ENCODE measurements at places on chromosomes 5 and 9.

GRCh38 chr5:4815002-4815401 lies 325.1 kb upstream of the ADAMTS16 start:
- no peak for DNase-seq

- DNase-seq: no peak
Observed at GRCh38 chr5:179169836-179170235, 109.7 kb downstream of the ZNF354C start.

DNA sequence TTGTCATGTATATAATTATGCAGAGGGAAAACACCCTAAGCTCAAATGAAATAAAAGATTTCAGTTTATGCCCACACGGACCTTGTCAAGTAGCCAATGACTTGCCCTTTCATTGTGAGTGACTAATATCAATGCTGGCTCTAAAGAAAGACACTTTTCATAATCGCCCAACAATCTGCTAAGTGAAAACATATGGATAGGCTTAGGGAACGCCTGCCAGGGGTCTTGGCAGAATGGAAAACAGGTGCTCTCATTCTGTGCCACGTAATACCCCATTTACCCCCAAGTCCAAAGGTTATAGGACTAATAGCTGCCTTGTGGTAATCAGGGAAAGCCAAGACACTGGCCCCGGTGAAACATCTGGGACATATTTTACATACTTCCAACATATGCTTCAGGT lies 157.7 kb downstream of the SLF1 start:
- no peak for DNase-seq

DNA sequence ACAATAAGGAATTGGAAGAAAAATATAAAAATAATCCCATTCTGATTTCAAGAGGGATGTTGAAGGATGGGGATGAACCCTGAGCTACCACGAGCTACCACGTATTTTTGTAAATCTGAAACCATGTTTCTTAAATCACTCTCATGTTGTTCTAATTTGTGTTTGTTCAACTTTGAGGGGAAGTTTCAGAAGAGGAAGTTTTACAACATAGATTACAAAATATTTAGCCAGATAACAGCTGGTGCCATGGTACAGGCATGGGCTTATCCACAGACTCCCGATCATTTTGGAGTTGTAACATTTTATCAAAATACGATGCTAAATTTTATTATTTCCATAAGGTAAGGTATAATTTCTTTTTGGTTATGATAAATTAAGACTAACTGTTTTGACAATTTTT lies 15.2 kb downstream of the CCDC125 start:
- DNase-seq: no peak

DNA sequence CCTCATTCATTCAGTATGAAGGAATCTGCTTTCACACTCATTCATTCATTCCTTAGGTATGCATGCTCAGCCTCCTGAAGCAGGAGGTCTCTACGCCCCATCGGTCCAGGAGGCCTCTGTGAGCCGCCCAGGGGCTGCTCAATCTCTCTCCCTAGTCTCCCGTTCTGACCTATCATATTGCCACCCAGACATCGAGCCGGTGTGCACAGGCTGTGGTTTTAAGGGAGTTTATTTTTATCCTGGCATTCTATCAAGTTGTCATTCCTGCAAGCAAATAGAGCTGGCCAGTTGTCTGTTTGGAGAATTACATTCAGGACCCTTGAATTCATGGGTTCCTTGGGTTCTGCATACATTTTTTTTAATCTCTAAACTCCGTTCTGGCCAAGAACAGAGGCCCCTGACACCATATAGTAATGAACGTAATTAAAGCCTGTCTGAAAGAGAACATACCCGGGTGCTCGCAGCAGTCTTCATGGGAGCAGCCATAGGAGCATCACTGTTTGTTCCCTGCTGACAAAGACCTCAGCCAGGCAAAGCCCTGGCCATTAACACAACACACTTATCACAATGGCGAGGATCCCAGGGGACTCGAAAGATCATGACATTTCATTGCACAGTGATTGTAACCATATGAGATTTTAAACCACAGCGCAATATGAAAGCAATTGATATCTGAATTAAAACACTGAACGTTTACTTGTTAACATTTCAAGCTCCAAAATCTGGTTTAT lies 80.9 kb downstream of the ADAMTS16 start:
- DNase-seq: no peak

DNA sequence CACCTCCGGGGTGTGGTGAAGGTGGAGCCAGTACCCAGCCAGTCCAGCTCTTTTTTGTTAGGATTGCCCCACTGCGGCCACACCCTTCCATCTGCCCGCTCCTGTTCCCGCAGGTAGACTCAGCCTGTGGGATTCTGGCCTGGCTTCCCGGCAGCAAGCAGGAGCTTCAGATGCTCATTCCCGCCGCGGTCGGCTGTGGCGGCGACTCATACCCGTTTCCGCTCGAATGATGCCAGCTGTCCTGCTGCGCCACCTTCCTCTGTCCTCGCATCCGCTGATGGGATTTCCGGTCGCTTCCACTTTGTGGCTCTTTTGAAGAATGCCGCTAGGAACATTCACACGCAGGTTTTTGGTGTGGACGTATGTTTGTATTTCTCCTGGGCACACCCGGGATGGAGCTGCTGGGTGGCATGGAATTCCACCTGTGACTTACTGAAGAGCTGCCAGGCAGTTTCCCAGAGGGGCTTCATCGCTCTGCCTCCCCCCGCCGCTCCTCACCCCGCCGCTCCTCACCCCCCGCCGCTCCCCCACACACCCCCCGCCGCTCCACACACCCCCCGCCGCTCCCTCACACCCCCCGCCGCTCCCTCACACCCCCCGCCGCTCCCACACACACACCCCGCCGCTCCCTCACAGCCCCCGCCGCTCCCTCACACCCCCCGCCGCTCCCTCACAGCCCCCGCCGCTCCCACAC lies 60.3 kb downstream of the TENT4A start:
- no peak for DNase-seq

- no peak for DNase-seq
Observed at GRCh38 chr9:85155352-85155751, 485.8 kb downstream of the NTRK2 start.

GRCh38 chr5:142125963-142126362 lies 17.4 kb downstream of the NDFIP1 start:
- DNase-seq: no peak
